Fibroblast of the aortic adventitia (primary cell): ENCODE measurements at places on chromosomes 4 and X. TPM values are rescaled to one million over a fixed set of nuclear protein-coding genes. Genes with fewer than 3 reads are reported as not detected.

AMBN gene
- not detected in 2 replicates for total RNA-seq

MAD2L1 gene
- 2.5 and 36.5 TPM in 2 replicates for total RNA-seq

DNA sequence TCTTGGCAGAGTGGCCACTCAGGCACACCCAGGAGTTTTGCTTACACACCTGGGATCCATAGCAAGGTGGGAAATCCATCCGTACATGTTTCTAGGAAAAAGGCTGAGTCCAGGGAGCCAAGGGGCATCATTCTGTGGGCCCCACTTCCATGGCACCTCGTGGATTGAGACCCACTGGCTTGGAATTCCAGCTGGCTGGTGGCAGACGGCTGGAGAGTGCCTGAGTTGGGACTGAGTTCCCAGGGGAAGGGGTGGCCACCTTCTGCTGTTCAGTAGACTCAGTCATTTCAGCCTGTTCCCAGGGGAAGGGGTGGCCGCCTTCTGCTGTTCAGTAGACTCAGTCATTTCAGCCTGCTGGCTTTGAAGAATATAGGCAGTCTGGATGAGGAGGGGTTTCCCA lies 366.0 kb upstream of the GRIA3 start:
- no peak for DNase-seq

DNA sequence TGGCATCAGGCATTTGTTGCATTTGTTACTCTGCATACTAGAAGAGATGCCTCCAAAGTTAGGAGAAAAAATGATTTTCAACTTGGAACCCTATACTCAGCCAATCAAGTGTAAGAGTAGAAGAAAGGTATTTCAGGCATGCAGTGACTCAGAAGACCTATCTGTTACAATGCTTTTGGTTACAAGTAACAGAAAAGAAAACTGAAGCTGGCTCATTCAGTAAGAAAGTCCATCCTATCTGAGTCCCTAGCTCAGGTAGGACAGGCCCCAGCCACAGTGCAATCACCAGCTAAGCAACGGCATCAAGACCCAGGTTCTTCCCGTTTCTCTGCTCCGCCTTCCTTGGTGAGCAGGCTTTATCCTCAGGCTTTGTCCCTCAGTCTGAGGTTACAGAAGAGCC lies 23.3 kb downstream of the MECP2 start:
- peak; percentile 78 for DNase-seq

DNA sequence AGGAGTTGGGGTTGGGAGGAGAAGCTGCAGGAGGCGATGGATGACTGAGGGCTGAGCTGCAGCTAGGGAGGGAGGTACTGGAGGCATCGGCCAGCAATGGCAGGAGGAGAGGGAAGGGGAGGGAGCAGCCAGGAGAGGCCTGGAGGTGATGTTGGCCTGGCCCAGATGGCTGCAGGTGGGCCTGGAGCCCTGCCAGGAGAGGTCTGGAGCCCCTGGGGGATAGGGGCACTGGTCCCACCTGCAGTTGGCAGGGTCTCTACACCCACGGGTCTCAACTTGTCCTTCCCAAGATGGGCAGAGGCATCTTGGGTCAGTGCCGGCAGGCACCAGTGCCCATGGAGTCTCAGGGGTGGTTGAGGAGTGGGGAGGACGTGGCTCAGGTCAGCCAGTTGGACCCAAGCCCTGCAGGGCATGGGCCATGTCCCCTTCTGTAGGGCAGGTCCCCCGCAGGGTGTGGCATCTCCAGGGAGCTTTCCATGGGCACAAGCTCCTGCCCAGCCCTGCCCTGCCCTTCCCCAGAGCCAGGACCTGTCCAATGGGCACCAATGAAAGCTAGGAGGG lies 2.7 kb upstream of the MXD4 start:
- DNase-seq, result no peak

- DNase-seq, result no peak
Observed at GRCh38 chr4:43843501-43843900, 605.1 kb downstream of the KCTD8 start.

DNA sequence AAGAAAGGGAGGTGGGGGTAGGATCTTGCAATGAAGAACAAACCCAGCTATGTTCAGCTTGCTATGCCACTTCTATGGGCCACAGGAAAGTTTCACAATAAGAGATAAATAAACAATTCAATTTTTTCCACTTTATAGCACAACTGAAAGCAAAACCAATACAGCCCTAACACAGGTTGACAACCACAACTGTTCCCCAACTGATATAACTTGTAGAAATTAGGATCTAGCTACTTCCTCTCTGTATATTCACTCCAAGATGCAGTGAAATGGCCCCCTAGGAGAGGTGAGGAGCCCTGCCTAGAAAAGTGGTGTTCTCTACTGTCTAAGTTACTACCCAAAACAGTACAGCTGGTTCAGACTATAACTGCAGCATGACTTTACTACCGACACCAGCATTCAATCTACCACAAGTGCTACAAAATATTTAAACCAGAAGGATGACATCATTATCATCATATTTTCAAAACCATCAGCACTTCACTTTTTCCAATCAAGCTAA lies 77.0 kb downstream of the FBXW7 start:
- DNase-seq, result peak; percentile 8

DNA sequence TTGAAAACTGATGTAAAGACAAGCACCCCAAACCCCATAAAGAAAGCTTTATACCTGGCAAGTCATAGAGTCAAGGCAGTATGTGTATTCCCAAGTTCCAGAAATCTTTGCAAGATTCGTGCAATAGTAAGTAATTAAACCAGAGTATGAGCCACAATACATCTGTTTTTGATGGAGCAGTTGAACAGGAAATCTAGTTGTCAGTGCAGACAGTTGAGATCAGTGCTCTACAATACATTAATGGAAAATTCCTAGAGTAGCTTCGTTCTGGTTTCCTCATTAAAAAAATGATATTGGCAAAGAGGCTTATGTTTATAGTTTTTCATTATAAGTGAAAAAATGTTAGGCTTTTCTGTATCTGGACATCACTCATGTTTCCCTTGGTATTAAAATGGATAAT lies 575.3 kb downstream of the TRIML1 start:
- DNase-seq, result no peak
